Left ventricle myocardium inferior (tissue), 1 donor: ENCODE measurements at places on chromosomes 6 and 20. TPM values are rescaled to one million over a fixed set of nuclear protein-coding genes. Genes with fewer than 3 reads are reported as not detected.
A peak's percentile ranks its signal among the peaks of the same experiment; 100 is the strongest.

DNA sequence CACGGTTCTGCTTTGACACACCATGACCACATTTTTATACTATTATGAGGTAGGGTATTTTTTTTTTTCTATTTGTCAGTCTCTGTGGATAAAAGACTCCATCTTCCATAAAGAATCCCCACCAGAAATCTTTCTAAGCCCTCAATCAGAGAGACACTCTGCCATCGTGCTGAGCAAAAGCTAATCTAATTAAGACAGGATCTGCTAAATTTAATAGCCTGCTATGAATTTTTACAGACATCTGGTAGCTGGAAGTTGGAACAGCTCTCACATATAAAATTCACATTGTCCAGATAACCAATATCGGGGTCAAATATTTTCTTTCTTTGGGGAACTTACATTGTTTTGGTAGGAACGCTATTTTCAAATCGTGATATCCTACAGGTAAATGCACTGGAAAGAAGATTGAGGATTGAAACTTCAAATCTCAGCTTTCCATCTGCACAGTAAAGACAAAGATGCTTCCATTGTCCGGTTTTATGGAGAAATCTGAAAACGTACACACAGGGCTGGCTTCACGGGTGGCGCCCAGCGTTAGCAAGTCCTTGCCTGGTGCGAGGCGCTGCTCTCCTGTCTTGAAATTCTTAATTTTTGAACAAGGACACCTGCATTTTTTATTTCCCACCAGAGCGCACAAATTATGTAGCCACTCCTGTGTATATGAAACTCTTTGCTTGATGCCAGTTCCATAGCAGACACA, 573.8 kb upstream of the NOX3 start:
- H3K4me1 ChIP-seq = no peaks in the 10 kb centered on the region
- no peaks in the 10 kb centered on the region for H3K27me3 ChIP-seq
- H3K36me3 ChIP-seq = no peaks in the 10 kb centered on the region
- no peak overlapping the region for H3K27ac ChIP-seq
- no peak for DNase-seq
- no peak overlapping the region for H3K4me3 ChIP-seq

DNA sequence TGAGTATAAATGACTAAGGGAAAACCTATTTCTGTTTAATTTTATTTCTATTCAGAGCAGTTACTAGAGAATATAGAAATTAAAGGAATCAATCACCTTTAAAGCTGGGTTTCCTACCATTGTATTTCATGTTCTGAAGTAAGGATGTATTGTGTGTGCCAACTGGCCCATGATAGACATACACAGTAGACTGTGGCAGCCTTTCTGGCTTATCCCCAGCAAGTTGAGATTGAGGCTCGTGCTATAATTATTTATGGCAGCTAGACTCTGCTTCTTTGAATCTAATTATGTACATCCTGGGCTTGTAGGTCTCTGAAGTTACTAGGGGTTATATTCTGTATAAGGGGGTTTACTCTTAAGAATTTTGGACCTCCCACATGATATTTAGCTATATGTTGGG, 44.4 kb downstream of the ZNF292 start:
- no peaks in the 10 kb centered on the region for H3K27me3 ChIP-seq
- DNase-seq = no peak
- no peak overlapping the region for H3K4me3 ChIP-seq
- H3K27ac ChIP-seq = peak overlapping the region; percentile 49
- peaks cover 72% of the 10 kb centered on the region for H3K4me1 ChIP-seq
- no peaks in the 10 kb centered on the region for H3K36me3 ChIP-seq

DNA sequence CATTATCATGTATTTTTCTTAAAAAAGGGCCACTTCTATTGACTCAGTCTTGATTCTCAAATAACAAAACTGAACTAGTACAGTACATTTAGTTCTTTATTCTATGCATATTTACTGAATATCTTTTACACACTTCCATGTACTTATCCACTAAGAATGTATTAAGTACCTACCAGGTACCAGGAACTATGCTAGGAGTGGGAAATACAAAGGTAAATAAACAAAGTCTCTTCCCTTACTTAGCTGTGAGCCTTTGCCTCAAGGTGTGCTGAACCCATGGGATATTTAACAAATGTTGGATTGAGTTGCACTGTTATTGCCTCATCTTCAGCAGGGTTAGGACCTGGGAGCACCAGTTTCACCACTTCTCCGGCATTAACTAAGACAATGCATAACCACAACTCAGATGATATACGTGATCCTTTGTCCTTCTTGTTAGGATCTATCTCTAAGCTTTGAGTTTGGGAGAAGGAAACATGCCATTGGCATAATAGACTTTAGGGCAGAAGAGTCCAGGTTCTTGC, 533.9 kb downstream of the TFAP2B start:
- H3K27ac ChIP-seq = no peak overlapping the region
- no peaks in the 10 kb centered on the region for H3K27me3 ChIP-seq
- no peaks in the 10 kb centered on the region for H3K36me3 ChIP-seq
- no peak for DNase-seq
- H3K4me1 ChIP-seq = no peaks in the 10 kb centered on the region

DNA sequence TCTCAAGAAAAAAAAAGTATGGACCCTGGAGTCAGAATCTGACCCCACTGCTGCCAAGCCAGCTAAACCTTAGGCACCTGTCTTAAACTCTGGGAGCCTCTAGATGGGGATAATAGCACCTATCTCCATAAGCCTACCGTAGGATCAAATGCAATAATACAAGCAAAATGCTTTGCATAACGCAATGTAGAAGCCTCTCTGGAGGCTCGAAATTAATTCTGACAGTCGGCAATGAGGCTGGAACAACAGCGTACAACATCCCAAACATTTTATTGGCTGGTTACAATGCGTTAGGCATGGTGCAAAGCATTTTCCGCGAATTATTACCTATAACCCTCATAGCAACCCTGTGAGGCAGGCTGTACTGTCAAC, 521 bp downstream of the CDK5RAP1 start:
- H3K4me1 ChIP-seq = peaks cover 42% of the 10 kb centered on the region
- peak overlapping the region; percentile 92 for H3K4me3 ChIP-seq
- no peaks in the 10 kb centered on the region for H3K27me3 ChIP-seq
- peak overlapping the region; percentile 77 for H3K27ac ChIP-seq

DNA sequence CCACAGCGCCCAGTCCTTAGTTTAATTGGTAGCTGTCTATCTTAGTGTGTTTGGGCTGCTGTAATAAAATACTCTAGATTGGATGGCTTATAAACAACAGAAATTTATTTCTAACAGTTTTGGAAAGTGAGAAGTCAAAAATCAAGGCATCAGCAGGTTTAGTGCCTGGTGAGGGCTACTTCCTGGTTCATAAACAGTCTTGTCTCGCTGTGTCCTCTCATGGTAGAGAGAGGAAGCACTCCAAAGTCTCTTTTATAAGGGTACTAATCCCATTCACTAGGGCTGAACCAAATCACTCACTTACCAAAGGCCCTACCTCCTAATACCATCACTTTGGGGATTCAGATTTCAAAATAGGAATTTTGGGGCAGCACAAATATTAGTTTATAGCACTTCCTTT, 336.9 kb upstream of the RSPO3 start:
- H3K27ac ChIP-seq = no peak overlapping the region
- H3K27me3 ChIP-seq = no peaks in the 10 kb centered on the region
- H3K36me3 ChIP-seq = no peaks in the 10 kb centered on the region
- no peak for DNase-seq
- no peaks in the 10 kb centered on the region for H3K4me1 ChIP-seq

- H3K27me3 ChIP-seq = no peaks in the 10 kb centered on the region
- H3K36me3 ChIP-seq = no peaks in the 10 kb centered on the region
- DNase-seq = no peak
- no peak overlapping the region for H3K27ac ChIP-seq
- peaks cover 2% of the 10 kb centered on the region for H3K4me1 ChIP-seq
Measured at GRCh38 chr6:163386329-163386908, 28.1 kb upstream of the QKI start.

The TPBG gene
- total RNA-seq = 2.6 TPM
